BE2C (cell line): ENCODE measurements at places on chromosomes 6 and 20.

DNA sequence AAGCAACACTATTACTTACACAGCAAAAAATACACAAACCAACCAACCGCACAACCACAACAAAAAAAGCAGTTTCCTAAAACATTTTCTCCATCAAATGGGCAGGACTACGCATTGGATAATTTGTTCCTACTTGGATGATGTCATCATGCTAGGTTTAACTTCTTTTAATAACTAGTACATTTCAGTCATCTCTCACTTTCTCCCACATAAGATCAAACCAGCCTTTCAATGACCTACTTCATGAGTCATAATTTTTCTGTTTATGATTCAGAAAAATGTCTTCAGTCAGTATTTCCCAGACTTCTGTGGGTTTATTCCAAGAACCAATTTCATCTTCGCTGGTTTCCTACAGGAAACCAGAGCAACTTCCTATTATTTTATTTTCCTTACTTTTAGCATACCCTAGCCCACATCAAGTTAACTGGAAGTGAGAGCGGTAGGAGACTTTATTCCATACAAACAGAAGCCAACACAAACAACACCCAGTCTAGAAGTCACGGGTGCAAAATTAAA lies 134.2 kb downstream of the GMDS start:
- DNase-seq: no peak

- no peak for DNase-seq
Measured at GRCh38 chr6:116059713-116060571, 749 bp downstream of the FRK start.

DNA sequence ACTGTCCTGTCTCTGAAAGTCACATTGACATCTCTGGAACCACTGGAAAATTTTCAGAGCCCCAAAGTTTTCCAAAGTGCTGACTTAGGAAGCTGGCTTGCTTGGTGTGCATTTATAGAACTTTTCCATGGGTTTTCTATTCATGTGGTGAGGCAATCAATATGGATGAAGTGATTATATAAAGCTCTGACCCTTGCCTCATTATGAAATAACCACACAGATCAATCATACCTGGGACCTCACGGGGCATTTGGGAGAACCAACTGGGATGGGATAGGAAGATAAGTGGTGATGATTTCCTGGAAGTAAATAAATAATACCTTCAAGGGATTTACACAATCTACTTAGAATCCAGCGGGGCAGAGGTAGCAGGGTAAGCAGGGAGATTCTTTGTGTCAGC lies 22.9 kb upstream of the SIM1 start:
- no peak for DNase-seq

DNA sequence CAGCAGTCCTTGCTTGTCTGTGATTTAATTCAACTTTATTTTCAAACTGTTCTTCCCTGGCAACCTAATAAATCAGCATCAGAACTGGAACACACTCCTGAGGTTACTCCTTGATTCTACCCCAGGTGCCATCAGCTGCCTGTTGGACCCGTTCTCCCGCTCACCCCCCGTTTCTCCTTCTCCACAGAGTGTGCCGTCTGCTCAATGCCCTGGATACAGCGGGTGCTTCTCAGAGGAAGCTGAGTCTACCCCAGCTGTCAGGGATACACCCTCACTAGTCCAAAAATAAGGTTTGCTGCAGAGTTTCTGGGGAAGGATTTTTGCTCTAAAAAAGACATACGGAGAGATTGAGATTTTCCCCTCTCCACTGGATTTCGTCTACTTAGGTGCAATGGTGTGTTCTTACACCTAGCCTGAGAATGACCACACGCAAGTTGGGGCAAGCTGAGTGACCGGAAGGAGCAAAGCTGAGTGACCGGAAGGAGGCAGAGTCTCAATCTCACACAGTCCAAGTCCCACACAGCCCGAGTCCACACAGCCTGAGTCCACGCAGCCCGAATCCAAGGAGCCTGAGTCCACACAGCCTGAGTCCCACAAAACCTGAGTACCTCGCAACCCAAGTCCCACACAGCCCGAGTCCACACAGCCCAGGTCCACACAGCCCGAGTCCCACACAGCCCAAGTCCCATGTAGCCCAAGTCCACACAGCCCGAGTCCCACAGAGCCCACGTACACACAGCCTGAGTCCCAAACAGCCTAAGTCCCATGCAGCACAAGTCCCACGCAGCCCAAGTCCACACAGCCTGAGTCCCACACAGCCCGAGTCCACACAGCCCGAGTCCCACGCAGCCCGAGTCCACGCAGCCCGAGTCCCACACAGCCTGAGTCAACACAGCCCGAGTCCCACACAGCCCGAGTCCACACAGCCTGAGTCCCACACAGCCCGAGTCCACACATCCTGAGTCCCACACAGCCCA lies 58.6 kb upstream of the DACT2 start:
- no peak for DNase-seq

GRCh38 chr20:55632592-55632991 lies 372.7 kb downstream of the CBLN4 start:
- DNase-seq: peak; percentile 31

DNA sequence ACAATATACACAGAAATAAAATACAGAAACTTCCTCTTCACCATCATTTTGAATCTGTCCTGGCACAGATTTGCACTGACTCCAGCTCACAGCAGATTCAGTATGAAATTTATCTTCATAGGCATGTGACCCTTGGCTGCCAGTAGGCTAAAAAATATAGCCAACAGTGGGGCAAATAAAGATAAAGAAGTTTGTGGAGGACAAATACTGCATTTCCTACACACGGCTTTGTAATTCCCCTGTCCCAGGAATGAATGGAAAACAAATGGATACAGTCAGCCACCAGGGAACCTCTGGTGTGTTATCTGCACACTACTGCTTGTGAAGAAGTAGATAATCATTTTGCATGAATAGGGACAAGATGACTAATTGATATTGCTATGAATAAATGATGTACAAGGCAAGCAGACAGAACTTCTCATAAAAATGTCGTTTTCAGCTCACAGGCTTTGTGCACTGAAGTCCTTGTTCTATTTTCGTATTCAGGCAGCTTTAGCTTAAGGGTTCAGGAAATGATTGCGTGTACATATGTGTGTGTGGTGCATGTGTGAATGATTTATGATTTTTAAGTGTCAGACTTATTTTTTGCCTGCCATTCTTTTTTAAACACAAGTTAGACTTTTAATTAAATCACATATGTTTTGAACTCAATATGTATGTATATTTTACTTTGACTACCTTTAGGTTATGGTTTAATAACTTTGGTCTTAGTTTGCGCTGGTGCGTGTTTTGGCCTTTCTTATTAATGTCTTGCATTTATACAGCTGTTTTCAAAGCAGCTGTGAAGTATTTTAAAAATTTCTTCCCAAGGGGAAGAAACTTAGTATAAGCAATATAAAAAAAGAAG lies 543.8 kb upstream of the JAG1 start:
- DNase-seq: no peak

DNA sequence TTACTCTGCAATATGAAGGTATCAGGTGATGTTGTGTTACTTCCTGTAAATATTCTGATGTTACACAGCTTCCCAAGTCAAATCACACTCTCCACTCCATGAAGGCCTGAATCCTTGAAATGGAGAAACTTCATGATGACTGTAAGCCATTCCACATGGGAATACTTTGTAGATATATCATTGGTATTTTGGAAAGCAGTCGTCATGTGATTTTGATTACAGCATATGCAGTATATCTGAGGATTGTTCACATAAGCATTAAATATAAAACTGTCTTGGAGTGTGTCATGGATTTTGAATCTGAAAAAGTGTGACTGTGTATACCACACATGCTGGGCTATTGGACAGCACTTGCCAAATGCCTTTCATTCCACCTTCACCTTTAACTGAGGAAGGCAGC lies 118.3 kb upstream of the EXOC2 start:
- no peak for DNase-seq

DNA sequence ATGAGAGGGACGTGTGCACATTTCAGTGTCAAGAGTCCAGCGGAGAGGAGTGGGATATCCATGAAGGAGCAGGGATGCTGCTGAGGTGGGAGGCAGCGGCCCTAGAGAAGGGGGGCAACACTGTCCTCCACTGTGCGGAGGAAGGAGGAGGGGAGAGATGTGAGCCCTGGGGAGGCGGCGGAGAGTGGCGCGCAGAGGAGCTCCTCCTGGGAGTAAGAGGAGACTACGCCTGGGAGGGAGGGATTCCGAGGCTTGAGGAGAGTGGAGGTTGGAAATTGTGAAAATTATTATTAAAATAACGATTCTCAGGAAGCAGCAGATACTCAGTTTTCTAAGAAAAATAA lies 142.7 kb downstream of the CEP57L1 start:
- DNase-seq: no peak

DNA sequence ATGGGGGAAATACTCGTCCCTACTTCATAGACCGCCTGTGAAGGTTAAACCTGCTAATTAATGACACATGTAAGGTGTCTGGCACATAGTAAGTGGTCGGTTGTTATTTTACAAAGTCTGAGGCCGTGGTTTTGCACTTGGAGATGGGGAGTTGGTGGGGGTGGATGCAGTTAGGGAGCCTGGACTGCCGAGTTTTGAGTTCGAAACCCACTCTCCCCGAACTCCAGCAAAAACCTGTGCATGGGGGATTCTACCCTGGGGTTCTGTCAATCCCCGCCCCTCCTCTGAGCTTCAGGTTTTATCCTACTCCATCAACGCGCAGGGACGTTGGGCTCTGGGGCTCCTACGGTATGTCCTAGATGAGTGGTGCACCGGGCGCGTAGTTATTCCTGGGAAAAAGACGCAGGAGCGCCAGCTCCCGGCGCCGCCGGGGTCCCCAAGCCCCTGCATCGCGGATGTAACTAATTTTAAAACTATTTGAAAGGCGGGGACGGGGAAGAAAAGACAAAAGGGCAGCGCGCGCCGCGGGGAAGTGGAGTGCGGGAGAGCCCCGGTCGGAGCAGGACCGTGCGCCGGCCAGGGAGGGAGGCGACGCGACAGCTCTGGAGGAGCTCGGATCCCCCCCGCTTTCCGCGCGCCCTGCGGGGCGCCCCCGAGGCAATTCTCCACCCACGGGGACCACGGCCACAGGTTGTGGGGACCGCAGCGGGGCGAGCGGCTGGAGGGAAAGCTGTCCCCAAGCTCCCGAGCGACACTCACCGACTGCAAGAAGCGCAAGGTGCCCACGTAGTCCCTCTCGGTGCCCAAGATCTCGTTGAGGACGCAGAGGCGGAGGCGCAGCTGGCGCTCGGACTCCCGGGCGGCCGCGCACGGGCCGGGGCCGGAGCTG lies 672 bp downstream of the PREX1 start:
- peak; percentile 46 for DNase-seq

DNA sequence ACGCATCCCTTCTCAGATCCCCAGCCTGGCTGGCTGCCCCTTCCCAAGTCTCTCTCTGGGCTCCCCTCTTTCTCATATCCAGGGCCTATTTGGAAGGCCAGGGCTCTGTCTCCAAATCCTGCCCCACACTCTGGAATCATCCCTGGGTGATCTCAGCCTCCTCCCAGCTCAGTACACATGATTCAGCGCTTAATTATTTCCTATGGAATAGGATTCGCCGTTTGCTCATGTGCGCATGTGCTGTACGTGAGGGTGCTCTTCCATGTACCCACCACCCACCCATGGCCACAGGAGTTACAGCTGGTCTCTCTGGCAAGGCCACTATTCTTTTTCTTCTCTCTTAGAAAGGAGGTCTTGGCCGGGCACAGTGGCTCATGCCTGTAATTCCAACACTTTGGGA lies 81.7 kb upstream of the FOXP4 start:
- DNase-seq: no peak

DNA sequence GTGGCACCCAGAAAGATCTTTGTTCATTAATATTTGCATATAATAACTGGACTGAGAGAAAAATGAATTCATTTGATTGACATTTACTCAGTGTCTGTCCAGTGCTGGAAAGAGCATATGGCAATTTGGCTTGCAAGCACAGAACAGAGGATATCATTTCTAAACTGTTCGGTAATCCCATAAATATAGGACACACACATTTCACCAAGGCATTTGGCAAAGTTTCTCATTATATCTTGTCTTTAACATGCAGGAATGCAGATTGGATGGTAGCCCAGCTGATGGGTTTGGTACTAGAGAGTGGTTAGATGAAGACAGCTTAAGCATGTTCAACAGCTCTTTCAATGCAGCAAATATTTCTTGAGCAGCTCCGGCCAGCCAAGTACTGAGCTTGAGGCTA lies 259.2 kb downstream of the PRKN start:
- no peak for DNase-seq

GRCh38 chr6:36720251-36721141 lies 22.9 kb downstream of the RAB44 start:
- no peak for DNase-seq

DNA sequence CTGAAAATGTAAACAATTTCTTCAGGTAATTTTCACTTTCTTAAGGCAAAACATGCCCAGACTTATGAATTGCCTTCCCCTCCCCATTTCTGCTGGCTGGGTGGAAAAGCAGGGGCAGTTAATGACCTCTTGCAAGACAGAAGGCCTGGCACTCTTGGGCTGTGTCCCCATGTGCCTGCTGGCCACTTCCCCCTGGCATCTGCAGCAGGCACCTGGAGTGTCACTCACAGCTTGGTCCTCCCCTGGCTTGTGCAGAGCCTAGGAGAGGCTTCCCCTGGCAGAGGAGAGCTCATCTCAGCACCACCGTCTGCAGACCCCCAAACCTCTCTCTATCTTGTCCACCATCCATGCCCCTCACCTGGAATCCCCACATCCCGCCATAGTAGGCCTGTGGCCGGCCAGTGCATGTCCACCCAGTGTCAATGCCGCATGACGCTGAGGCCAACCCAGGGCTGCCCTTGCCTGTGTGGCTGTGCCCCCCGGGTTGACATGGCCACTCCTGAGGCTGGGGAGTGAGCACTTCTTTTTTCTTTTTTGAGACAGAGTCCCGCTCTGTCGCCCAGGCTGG lies 83.5 kb upstream of the SLC22A23 start:
- no peak for DNase-seq

GRCh38 chr6:56527934-56528333 lies 114.8 kb downstream of the DST start:
- no peak for DNase-seq

GRCh38 chr6:1709234-1709641 lies 99.5 kb downstream of the FOXC1 start:
- no peak for DNase-seq

GRCh38 chr6:87199787-87200186 lies 44.4 kb downstream of the ZNF292 start:
- no peak for DNase-seq

- DNase-seq: no peak
Measured at GRCh38 chr6:95142661-95143335, 434.5 kb upstream of the MANEA start.

DNA sequence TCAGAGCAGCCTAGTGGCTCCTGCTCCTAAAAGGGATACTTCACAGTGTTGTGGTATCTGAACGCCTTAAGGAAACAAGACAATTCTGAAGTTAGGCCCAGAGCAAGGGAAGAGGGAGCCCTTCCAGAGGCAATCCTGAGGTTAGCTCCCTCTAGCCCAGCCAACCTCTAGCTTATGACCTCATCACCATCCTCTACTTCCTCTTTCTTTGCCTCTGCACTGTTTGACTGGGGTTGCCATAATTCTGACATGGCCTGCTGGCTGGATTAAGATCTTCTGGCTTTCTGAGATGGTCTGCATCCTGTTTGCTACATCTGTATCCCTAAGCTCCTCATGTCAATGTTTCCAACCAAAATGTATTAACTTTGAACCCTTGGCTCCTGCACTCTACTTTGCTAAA lies 23.3 kb upstream of the BMP2 start:
- no peak for DNase-seq
